ENCODE measurements at places on chromosomes 7 and 10.

- no peak for DNase-seq
Measured at GRCh38 chr10:69262292-69262751, 16.0 kb upstream of the HK1 start.

DNA sequence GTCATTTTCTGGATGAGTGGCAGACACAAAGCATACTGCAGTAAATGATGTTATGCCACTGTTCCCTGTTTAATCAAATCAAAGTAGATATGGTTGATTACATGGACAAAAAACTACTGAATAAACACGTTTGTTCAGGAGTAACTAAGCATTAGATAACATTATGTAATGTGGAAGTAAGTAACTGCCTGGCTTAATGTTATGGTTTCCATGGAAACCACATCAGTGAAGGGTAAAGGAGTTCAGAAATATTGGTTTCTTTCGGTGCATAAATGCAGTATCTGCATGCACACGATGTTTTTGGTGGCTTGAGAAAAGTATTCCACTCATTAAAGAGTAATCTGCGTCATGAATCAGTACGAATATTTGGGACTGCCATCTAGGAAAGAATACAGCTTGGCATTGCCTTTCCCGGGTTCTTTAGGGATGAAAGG, 131.3 kb upstream of the PRKCQ start:
- no peak for DNase-seq

- no peak for DNase-seq
Measured at GRCh38 chr10:50936335-50936734, 50.9 kb upstream of the A1CF start.

- no peak for DNase-seq
Measured at GRCh38 chr7:129751916-129752315, 140.4 kb downstream of the NRF1 start.

DNA sequence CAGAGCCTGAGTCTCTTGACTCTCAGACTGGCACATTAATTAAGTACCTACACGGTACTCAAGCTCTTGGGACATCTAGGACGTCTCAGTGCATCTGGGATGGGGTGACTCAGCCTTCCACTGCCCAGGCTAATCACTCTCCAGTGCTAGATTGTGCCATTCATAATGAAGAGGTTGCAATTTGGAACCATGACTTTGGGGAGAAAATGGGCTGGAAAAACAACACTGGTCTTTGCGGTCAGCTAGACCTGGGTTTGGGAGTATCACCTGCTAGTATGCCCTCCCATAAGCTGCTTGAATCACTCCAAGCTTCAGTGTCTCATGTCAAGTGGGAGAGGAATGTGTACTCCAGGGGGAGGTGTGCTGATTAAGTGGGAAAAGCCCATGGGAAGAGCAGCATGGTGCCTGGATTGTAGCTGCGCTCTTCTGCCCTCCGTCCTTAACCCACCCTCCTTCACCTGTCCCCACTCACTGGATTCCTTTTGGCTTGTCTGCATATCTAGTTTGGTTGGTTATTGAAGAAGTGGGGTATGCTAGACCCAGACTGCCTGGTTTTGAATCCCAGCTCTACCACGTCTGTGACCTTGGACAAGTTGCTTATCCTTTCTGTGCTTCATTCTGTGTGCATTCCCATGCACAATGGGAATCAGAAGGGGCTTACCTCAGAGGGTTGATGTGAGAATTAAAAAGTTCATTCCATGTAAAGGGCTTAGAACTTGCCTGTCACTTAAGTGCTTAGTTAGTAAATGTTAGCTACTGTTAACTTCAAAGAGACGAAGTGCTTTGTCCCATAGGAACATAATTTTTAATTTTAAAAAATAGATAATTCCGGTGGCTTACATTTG, 3.8 kb downstream of the NFE2L3 start:
- no peak for DNase-seq

DNA sequence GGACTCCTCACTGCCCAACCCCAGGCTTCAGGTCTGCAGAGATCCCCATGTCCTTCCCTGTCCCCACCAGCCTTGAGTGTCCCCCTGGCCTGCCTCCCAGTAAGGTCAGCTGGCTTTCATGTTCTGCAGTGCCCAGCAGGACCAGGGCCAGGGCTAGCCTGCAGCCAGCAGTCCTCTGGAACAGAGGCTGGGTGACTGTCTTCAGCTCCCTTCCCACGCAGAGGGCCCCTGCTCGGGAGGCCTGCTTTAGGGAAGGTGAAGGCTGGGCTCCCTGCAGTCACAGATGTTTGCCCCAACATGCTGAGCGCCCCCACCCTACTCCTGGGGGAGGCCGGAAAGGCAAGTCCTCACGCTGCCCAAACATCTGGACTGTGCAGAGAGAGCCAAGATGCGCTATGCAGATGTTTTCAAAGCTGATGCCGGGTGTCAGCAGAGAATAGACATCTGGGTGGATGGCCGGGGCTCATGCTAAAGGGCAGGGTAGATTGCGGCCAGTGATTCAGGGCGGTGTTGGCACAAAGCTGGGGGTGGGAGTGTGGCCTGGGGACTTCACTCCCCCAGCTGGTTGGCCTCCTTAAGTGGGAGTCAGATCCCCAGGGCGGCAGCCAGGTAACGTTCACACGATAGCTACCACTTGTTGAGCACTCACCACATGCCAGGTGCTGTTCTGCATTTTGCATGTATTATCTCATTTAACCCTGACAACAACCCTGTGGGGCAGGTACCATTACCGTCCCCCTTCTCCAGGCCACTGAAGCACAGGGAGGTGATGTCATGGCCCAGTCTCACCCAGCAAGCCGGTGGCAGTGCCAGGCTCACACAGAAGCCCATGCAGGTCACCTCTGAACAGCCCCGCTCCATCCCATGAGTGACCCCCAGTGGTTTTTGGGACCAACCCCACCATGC, 71.2 kb upstream of the COL13A1 start:
- DNase-seq: no peak

- DNase-seq: no peak
Measured at GRCh38 chr10:88819290-88819689, 16.8 kb downstream of the LIPM start.
